Metanephros (tissue), 2 donors: ENCODE measurements at places on chromosomes 6 and 20. TPM values are rescaled to one million over a fixed set of nuclear protein-coding genes. Genes with fewer than 3 reads are reported as not detected.

MARCKS gene
- total RNA-seq = 149 TPM

OPN5 gene
- 0.64 TPM for total RNA-seq

CRIP3 gene
- 2.6 TPM for total RNA-seq

CALHM4 gene
- not detected for total RNA-seq

CDC40 gene
- total RNA-seq = 18.9 TPM

CCM2L gene
- total RNA-seq = 12.7 TPM

POU5F1 gene
- total RNA-seq = 11.4 TPM

PLEKHG1 gene
- 47.4 TPM for total RNA-seq

BHLHE23 gene
- not detected for total RNA-seq

NRSN1 gene
- total RNA-seq = 0.12 TPM
